ENCODE measurements at places on chromosomes 3 and 15.

DNA sequence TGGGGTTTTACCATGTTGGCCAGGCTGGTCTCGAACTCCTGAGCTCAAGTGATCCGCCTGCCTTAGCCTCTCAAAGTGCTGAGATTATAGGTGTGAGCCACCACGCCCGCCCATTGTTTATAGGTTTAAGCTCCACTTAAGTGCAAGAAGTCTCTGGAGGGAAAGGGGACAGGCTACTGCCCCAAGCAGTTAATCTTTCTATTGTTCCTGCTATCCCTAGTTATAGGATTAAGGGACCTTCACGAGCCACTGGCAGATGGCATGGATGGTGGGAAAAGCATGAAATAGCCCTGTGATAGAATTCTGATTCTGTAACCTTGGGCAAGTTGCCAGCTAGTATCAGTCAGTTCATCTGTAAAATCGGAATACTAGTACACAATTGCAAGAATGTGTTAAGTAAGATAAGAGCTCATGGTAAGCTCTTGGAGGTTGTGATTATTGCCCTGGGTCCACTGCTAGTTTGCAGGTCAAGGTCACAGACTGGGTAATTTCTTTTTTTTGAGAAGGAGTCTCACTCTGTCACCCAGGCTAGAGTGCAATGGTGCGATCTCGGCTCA lies 5.3 kb upstream of the RBPMS2 start:
- DNase-seq = no peak

- DNase-seq = peak; percentile 72
Observed at GRCh38 chr15:76576523-76577279, 240.1 kb downstream of the ISL2 start.

DNA sequence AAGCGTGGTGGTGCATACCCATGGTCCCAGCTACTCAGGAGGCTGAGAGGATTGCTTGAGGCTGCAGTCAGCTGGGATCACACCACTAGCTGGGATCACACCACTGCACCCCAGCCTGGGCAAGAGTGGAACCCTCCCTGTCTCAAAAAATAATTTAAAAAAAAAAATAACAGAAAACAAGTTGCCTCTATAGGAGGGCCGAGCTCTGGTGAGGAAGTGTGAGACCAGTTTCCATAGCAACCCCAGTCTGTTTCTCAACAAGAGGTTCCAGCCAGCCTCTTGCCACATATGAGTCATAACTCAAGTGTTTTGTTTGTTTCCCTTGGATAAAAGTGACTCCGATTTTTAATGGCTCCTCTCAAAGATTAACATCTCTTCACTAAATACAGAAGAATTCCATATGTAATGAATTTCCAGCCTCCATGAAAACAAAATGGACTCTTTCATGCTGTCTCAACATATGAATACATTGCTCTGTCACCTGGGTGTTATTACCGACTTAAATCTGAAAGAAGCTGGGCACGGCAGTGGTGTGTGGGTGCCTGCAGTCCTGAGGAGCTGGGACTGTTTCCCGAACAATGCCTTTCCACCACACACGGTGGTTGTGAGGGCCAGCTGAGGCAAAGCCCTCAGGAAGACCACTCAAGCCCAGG lies 19.7 kb downstream of the TMEM43 start:
- DNase-seq = peak; percentile 80

- no peak for DNase-seq
Observed at GRCh38 chr3:147758771-147759170, 349.6 kb downstream of the ZIC1 start.

- DNase-seq = no peak
Observed at GRCh38 chr3:23756206-23756840, 49.4 kb upstream of the UBE2E1 start.

DNA sequence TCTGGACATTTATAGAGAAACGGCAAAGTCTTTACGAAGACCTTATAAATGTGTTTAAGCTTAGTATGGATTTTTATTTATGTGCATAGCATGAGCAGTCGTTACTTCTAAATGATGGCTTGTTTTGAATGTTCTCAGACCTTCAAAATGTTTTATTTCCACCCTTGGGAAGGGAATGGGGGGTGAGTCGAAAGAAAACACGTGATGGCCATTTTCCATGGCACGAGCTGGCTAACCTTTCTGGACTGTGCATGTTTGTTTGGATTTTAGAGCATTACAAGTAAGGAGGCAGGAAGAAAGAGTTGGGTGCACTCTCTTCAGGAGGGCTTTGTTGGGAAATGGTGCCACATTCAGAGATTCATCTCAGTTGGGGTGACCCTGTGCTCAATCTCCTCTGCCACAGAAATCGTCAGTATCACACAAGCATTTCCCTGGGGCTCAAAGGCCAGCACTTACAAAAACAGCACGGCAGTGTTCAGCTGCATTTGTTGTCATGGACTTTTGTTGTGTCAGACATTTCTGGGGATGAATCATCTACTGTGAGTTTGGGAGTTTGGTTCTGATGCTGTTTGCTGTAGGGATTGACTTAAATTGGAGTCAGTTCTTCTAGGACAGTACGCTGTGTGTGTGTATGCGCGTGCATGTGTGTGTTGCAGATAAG lies 52.3 kb upstream of the ADAMTS9 start:
- no peak for DNase-seq

DNA sequence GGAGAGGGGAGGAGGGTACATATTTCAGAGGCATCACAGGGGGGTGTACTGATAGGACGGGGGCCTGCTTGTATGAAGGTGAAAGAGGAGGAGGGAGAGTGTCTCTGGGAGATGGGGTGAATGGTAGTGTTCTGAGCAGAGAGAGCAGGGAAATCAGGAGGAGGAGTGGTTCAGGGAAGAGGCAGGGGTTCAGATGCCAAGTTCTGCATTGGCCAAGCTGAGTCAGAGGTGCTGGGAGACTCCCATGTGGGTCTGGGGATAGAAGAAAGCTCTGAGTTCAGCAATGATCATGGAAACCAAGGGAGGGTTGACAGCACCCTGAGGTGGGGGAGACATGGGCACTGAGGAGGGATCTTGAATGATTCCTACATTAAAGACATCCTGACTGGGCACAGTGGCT lies 3.0 kb downstream of the CYP8B1 start:
- DNase-seq = no peak

GRCh38 chr3:101072300-101072699 lies 79.1 kb upstream of the ABI3BP start:
- peak; percentile 11 for DNase-seq

DNA sequence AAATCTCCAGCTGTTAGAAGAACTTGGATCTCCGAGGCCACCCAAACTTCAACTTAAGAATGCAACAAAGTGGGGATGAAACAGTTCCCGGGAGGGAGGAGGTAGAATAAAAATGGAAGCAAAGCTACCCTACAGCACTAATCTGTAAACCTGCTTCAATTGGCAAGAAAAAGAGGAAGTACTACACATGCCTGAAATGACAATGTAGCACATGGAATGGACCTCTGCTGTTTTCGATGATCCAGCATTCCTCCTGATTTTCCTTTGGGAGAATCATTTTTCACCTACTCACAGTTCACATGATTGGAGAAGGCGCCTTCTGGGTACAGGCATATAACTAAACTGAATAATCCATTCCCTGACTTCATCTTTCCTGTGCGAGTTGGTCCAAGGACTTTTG lies 1081.5 kb downstream of the FHIT start:
- no peak for DNase-seq

GRCh38 chr3:84299329-84299728 lies 659.5 kb upstream of the CADM2 start:
- no peak for DNase-seq
